ENCODE measurements at places on chromosomes 7 and 10.

DNA sequence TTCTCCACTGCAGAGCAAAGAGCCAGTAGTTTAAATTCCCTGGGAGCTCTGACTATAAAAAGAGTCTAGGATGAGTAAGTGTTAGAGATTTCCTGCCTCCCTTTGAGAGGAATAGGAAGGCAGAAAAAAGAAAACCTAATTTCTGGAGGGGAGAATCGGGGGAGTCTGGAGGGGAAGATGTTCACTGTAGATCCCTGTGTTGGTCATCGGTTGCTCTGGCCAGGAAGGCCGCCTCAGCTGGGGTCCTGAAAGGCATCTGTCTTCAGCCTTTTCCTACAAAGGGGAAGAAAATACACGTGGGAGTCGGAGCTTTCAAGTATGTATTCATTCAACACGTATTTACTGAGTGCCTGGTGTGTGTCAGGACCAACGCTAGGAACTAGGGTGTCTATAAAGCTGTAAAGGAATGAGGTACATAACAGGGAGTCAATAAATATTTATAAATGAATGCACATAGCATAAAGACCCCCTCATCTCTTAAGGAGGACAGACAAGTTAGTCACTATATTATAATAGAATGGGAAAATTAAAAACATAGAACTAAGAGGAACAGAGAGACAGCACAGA is 101.1 kb downstream of the ICA1 start:
- no peak for DNase-seq

DNA sequence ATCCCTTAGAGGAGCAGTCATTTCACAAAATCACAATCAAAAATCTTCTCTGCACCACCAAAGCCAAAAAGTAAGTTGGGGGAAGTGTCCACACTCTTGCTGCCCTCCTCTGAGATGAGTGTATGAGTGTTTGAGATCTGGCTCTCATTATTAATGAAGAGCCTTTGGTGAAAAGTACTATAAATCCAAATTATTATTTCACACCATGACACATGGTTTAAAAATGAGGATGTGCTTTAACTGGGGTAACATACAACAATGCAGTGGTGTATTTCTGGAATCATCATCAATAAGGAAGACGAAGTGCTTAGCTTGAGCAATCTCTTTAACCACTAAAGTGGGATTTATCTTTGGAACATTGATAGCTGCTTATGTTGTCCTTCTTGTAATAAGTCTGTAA is 114.2 kb upstream of the ADAM12 start:
- DNase-seq = no peak

GRCh38 chr7:265192-265997 is 24.6 kb upstream of the FOXL3 start:
- no peak for DNase-seq

DNA sequence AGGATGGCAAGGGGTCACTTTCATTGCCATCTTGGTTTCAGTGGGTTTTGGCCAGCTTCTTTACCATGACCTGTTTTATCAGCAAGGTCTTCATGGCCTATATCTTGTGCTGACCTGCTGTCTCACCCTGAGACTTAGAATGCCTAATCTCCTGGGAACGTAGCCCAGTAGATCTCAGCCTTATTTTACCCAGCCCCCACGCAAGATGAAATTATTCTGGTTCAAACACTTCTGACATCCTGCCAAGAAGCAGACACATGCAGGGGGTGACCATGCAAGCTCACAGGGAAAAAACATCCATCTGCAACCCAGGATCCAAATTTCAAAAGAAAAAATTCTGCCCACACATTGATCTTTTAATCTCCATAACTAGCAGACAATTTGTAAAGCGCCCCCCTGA is 88.4 kb upstream of the EEPD1 start:
- DNase-seq = no peak

- no peak for DNase-seq
Observed at GRCh38 chr7:27834179-27834921, 94.4 kb downstream of the TAX1BP1 start.

DNA sequence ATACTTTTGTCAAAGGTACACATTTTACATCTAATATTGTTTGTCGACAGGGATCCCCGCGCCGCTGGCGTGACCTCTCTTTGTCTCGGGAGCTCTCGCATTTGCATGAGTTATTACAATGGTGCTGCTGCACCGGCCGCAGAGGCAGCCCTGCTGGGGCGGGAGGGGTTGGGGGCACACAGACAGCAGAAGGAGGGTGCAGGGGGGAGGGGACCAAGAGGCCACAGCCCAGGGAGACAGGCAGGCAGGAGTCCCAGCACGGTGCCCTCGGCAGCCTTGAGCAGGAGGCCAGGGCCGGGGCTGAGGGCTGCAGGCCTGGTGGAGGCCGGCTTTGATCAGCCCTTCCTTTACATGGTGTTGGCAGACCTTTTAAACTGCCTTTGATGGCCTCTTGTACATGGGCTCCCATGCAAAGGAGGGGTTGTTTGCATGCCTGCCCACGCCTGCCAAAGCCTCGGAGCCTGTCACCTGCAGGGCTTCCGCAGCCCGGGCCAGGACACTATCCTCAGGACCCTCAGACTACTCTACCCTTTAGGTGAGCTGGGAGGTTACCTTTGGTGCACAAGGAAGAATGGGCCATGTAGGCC is 95.5 kb downstream of the EBF3 start:
- no peak for DNase-seq

DNA sequence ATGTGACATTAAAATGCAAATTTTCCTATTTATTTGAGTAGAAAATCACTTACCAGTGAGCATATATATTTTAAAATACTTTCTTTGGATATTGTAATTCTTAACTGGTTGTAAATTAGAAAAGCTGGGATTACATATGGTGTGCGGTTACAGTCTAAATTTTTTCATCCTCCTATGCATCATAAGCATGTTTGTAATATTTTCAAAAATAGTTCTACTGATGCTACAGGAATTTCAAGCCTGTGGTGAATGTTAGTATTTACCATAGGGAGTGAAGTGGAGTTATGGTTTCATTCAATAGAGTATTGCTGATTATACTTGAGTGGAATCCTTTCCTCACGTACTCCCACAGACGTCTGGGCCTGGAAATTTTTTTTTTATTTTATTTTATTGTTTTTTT is 34.6 kb upstream of the ST7 start:
- DNase-seq = no peak

- no peak for DNase-seq
Observed at GRCh38 chr7:81624021-81624592, 145.7 kb downstream of the HGF start.

DNA sequence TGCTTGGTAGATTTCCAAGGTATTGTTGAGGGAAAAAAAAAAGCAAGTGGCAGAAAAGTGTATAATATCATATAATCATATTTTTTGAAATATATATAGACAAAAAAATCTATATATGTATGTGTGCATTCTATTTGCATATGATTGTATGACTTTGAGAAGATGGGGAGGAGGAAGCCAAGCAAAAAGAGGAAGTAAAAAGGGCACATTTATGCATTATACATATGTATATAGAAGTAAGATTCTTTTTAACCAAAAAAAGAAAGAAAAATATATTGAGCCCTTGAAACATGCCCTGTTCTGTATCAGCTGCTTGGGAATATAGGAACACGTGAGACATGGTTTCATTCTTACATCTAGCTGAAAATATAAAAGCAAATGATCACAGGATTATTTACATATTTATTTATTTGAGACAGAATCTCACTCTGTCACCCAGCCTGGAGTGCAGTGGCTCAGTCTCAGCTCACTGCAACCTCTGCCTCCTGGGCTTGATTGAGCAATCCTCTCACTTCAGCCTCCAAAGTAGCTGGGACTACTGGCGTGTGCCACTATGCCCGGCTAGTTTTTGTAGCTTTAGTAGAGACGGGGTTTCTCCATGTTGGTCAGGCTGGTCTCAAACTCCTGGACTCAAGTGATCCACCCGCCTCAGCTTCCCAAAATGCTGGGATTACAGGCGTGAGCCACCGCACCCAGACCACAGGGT is 18.0 kb upstream of the SLF2 start:
- no peak for DNase-seq

- DNase-seq = no peak
Observed at GRCh38 chr7:8109196-8110022, 140.8 kb downstream of the GLCCI1 start.

GRCh38 chr7:137987968-137988367 is 13.9 kb downstream of the CREB3L2 start:
- no peak for DNase-seq

DNA sequence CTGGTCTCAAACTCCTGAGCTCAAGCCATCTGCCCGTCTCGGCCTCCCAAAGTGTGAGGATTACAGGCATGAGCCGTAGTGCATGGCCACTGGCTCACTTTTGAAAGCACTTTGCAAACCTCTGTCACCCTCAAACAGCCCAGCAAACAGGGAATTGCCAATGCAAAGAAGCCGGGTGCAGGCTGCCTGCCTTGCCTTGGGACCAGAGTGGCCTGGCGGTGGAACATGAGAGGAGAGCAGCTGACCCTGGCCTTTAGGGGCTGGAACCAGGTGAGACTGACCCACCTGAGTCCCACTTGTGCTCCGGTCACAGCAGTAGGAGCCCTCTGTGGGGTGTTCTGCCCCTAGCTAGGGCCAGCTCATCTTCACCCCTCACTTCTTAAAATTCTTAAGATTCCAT is 237.1 kb upstream of the GALNT17 start:
- no peak for DNase-seq

DNA sequence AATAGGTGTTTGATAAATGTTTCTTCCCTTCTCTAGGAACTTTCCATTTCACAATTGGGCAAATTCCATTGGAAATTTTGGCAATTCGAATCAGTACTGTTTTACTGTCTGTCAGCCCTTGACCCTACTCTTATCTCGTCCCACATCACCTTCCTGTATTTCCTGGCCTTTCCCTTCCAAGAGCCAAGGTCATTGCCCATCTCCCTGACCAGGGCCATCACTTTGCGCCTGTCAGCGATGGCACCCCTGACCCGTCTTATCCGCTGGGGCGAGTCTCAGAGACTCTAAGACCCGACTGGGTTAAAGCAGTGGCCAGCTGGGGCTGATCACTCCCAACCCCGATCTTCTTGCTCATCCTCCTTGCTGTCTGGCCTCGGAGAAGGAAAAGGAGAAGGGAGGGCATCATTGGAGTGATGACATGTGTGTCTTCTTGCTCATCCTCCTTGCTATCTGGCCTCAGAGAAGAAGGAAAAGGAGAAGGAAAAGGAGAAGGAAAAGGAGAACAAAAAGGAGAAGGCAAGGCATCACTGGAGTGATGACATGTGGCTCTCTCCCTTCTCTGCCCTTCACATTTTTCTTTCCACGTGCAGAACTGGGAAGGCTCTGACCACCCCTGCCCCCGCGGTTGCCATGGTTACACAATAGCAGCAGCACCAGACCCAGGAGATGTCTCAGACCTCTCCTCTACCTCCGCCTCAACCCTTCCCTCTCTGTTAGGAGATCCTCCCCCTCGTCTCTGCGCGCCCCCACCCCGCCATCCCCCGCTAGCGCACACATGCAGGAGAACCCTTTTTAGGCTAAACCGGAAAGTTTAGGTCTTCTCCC is 2.0 kb downstream of the SEMA3D start:
- no peak for DNase-seq

DNA sequence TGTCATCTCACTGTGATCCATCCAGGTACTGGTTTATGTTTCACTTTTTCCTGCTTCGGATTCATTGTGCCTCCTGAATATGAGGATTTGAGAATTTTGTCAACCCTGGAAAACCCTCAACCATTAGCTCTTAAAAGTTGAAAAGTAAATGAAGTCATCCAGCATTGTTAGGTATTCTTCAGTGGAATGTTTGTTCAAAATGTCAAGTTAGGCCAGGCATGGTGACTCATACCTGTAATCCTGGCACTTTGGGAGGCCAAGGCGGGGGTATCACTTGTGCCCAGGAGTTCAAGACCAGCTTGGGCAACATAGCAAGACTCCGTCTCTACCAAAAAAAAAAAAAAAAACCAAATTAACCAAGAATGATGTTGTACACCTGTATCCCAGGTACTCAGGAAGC is 222.1 kb downstream of the NSUN6 start:
- DNase-seq = no peak

GRCh38 chr10:97140902-97141745 is 44.6 kb downstream of the SLIT1 start:
- DNase-seq = no peak

DNA sequence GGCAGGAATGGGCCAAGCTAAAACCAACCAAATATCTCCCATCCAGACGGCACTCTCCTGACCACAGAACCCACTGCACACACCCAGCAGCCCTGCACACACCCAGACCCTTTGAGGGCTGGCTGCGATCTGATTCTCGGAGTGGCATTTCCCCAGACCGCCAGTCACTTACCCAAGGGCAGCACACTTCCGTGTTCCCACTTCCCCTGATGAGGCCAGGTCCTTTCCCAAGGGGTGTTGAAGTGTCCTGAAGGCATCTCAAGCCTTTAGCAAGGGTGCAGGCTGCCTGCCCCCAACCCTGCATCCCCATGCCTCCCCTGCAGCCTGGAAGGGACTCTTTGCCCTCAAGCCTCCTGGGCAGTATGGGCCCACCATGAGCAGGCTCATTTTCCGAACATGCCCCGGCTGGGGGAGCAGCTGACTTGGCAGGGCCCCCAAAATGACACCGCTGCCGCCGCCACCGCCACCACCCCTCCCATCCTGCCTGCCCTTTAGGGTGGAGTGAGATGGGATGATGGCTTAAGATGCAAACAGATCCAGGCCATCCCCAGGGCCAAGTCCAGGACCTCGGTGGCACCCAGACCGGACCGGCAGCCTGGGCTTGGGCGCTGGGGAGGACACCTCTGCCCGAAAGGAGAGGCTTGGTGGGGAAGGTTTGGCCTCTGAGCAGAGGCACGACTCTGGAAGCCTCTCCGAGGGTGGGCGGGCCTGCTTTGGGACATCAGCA is 159.8 kb downstream of the NRF1 start:
- DNase-seq = no peak

DNA sequence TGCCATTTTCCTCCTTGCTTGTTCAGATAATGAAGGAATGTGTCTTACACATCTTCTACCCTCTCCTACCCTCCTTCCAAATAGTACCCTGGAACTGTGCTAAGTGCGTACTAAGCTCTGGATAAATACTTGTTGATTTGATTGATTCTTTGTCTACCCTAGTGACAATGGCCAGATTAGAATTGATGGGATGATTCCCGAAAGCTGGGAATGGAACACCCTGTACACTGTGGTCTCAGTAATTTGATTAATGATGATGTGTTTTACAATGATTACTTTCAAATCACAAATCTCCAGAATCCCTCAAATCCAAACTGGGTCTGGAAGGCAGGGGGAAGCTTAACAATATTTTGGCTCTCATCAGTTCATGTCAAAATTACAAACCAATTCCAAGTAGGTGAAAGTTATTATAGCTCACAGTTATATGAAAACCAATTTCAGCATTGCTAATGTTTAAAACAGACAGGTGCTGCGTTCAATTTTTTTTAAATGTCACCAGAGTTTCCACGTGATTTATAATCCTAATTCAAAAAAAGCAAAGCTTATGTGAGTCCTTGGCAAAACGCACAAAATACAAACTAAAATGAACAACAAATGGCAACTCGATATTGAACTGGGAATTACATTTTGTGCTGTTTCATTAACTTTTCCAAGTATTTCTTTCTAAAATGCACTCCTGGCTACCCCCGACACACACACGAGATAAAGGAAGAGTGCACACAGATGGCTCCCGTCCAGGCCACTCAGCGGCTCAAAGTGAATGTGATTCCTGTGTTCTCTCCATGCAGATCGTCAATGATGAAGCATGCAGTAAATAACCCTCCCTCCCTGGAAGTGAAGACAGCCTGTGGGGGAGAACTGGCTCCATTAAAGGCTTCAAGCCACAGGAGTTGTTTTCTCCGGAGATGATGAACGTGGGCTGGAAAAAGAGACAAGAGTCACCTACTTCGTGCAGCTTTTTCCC is 21.7 kb upstream of the ADRB1 start:
- no peak for DNase-seq
